Stimulated activated CD4-positive, alpha-beta T cell treated with anti-CD3 and anti-CD28 coated beads, Interleukin-4, amount 100 ng/mL, for 24 hours (primary cell): ENCODE measurements at places on chromosomes 1 and 21.

- no peak for DNase-seq
Observed at GRCh38 chr1:10050611-10051010, 17.9 kb downstream of the UBE4B start.

DNA sequence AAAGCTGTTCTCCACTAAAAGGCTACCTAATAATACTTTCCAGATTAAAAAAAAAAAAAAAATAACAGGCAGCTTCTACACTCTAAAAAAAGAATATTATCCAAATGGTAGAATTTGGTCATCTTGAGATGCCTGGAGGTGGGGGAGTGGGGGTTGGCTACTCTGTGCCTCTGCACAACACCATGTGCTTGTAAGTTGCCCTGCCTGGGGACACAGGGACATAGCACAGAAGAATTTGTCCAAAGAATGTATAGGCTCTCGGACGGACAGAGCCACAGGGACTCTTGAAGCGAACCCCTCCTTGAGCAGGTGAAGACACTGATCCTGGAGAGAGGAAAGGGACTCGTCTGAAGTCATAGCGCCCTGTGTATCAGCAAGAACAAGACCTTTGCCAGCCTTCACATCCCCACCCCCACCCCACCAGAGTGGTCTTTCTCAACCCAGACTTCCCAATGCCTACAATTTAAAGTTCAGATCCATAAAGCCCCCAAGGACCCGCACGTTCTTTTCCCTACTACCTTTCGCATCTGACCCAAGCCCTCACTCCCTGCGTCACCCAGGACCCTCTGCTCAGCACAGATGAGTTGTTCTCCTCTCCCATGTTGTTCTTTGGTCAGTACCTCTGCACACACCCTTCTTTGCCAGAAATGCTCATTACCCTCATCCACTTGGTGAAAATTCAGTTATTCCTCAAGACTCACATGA, 72.6 kb downstream of the LGR6 start:
- DNase-seq = no peak

DNA sequence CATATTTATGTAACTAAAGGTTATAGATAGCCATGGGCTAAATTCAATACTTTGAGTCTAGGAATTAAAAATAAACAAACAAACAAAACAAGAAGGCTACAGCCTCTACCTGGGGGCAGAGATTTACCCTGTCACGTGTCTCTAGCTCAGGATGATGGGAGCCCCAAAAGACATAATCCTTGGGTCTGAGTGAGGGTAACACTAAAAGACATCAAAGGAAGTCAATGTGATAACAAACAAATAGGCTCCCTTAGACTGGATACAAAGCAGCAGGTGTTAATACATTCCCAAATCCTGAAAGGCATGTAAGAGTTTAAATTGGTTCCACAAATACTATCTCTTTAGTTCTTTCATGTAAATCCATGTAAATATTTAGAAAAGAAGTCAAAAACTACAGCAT, 10.7 kb downstream of the MYSM1 start:
- no peak for DNase-seq

- DNase-seq = no peak
Observed at GRCh38 chr1:183869230-183869629, 64.3 kb downstream of the RGL1 start.

DNA sequence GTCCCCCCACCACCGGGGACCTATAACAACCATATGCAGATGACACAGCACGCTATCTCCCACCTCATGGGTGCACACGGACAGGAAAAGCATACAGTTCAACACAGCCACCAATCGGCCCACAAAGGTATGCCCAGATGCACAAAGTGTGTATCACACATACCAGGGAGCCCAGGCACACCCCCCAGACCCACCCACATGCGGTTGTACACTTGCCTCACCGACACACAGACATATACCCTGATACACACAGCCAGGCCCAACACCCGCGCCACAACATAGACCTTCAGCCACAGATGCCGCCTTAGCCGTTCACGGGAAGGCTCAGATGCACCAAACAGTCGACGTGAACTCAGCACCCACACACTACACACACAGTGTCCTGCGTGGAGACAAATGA, 5.5 kb downstream of the CROCC start:
- DNase-seq = no peak

DNA sequence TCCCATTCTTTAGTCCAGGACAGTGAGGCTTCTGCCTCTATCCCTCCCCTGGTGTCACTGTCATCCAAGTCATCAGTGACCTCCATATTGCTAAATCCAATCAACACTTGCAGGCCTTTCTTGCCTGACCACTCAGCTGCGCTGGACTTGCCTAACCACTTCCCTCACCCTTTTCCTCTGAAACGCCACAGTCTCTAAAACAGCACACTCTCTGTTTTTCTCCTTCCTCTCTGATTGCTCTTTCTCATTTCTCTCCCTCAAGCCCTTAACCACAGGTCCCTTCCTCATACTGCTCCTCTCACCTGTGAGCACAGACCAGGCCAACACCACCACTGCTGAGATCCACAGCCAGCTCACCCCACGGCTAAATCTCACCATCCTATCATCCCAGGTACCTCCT, 17.5 kb downstream of the TAL1 start:
- DNase-seq = no peak

- DNase-seq = no peak
Observed at GRCh38 chr1:7584157-7584556, 186.9 kb upstream of the VAMP3 start.

GRCh38 chr1:15836772-15837669, 10.5 kb upstream of the SPEN start:
- peak; percentile 47 for DNase-seq

GRCh38 chr1:27113861-27114260, 41.1 kb downstream of the SLC9A1 start:
- no peak for DNase-seq

DNA sequence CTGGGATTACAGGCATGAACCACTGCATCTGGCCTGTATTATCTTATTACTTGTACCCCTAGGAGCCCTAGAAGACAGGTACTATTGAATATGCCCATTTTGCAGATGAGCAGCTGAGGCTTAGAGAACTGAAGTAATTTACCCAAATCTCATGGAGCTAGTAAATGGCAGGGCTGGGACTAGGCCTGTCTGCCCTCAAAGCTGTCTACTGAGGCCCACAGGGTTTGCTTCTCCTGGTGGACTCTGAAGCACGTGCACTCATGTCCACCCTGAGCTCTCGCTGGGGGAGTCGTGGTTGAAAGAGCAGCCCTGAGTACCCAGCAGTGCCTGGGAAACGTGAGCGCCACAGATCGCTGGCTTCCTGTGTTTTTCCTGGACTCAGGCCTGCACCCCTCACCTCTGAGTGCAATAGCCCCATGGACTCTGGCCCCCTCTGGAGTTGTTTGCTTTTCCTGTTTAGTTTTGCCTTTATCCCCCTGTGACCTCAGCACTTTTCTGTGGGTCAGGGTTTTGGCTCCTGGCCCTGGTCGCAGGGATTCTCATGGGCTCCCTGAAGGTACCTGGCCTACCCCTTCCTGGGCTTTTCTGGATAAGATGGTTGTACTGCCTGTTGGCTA, 52.4 kb downstream of the ARHGEF10L start:
- DNase-seq = no peak

DNA sequence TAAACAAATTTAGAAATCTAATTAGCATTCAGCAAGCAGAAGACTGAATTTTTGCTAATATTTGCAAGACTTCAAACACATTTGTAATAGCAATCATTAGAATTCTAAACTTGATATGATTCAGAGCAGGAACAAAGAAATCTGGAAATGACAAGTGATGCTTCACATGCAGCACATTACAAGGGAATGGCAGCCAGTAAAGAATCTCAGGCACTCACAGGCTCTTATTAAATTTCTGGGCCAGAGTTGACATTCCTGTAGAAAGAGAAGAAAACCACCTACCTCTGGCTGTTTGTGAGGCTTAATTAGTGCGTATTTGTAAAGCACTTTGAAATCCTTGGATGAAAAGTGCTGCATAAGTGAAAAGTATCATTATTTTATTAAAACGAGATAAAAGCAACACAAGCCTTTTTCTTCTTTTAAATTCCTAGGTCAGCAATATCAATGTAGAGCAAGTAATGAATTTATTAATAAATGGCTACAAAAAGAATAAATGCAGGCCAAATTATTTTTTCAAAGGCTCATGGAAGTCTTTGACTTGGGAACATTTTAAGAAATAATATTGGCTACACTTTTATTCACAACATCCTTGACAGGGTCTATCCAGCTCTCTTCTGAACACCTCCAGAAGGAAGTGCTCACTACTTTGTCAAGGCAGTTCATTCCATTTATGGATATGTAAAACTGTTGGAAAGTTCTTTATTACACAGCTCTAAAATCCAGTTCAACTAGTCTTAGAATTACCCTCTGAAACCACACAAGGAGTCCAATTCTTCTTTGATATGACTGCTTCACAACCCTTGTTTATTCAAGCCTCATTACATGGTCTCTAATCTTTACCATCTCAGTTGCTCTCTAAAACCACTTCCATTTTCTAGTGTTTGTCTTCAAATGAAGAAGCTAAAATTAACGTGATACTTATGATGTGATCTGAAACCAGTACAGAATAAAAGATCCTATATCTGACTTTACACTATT, 32.1 kb upstream of the SCYL3 start:
- no peak for DNase-seq

- DNase-seq = no peak
Observed at GRCh38 chr1:11342621-11343032, 69.6 kb downstream of the UBIAD1 start.

DNA sequence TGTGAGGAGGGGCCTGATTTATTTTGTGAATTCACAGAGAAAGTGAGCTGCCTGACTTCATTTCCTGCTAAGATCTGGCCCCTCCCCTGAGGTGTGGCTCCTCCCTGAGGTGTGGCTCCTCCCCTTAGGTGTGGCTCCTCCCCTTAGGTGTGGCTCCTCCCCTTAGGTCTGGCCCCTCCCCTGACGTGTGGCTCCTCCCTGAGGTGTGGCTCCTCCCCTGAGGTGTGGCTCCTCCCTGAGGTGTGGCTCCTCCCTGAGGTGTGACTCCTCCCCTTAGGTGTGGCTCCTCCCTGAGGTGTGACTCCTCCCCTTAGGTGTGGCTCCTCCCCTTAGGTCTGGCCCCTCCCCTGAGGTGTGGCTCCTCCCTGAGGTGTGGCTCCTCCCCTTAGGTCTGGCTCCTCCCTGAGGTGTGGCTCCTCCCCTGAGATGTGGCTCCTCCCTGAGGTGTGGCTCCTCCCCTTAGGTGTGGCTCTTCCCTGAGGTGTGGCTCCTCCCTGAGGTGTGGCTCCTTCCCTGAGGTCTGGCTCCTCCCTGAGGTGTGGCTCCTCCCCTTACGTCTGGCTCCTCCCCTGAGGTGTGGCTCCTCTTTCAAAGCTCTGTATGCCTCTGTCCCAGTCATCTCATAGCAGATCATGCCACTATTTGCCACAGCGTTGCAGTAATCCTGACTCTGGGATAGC, 26.9 kb upstream of the LRRC3 start:
- peak; percentile 37 for DNase-seq

GRCh38 chr1:188089461-188089860, 1260.7 kb downstream of the PLA2G4A start:
- no peak for DNase-seq

DNA sequence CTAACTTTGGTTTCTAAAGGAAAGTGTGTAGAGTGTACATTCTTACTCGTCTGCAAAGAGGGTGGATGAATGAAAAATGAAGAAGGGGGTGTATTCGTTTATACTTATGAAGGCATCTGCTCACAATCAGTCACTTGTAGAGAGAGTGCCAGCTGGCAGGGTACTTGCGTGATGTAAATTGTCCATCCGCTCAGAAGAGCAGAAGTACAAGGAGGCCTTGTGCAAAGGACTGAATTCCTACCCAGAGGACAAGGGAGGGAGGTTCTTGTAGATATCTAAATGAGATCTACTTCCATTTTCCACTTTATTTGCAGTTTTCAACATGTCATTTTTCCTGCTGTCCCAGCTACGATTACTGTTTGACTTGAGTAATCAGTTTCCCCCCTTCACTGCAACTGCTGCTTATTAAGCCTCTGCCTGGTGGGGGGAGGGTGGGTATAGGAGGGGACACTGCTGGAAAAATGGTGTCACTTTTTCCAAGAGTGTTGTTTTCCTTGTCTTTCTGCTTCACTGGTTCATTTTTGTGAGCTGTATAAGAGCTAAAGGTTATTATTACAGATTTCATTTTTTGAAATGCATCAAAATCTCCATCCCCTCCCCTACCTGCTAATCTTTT, 67.3 kb downstream of the LAMC1 start:
- no peak for DNase-seq

DNA sequence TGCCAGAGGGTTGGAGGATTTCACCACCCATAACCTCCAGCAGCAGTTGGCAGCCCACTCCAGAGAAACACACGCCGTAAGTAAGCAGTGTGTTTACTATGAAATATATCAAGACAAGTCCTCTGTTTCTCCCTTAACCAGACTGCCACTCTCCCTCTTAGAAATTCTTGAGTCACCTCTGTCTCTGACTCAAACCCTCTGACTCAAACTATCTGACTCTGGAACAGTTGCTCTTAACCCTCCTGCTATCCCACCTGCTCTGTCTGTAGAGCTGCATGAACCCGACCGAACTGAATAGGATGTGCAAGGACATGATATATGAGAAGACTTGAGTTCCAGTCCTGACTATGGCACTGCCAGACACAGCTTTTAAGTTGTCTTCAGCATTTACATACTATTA, 14.1 kb downstream of the INPP5B start:
- no peak for DNase-seq

GRCh38 chr1:23246274-23246673, 29.0 kb upstream of the HTR1D start:
- DNase-seq = no peak

- DNase-seq = no peak
Observed at GRCh38 chr1:34904236-34905097, 25.0 kb downstream of the DLGAP3 start.

DNA sequence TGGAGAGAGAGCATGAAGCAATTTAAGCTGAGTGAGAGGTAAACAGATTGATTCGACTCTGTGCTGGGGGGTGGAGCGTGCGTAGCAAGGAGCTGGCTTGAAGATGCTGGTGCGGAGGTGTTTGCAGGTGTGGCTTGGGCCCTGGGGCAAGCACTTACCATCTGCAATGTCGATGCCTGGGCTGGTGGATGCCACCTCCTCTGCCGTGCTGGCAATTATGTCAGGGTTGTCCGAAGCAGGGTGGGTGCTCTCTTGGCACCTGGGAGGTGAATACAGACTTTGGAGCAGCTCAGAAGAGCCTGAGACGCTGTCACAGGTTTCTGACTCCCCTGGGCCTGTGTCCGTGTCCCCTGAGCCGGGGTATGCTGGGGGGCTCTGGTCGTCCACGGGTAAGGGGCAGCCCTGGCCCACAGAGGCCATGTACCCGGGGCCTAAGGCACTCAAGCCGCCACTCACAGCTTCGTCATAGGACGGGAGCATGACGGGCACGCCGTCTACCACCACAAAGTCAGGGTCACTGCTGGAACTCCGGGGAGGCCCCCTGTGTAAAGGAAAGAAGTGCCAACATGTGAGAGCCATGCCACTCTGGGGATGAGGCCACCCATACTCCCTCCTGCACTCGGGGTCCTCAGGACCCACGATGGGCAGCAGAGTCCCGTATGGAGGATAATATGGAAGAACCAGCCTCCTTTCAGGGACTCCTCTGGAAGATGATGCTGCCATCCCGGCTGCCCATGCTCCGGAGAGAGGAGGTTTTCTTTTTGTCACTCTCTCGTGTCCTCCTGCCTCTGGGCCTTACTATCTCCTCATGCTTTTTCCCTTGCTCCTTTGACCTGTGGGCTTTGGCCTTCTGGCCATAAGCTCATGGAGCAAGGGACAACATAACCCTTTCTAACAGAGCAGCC, 80.3 kb upstream of the TLR5 start:
- DNase-seq = no peak

GRCh38 chr1:184150776-184151531, 99.4 kb downstream of the TSEN15 start:
- DNase-seq = no peak

GRCh38 chr1:43530483-43531106, at the start of gene PTPRF:
Gene PTPRF, plus strand, starts transcription at chr1:43530883. Its CDS starts 14,193 bp downstream, at chr1:43545076.
- no peak for DNase-seq
